Right ventricle myocardium superior (tissue), 1 donor: ENCODE measurements at places on chromosomes 2 and 18. TPM values are rescaled to one million over a fixed set of nuclear protein-coding genes. Genes with fewer than 3 reads are reported as not detected.

- no peak for DNase-seq
Observed at GRCh38 chr2:181992776-181993175, 7.1 kb downstream of the PPP1R1C start.

GRCh38 chr2:132671151-132671835, 1.3 kb upstream of the LYPD1 start:
- no peak for DNase-seq

POTEC gene
- total RNA-seq = not detected

- DNase-seq = no peak
Observed at GRCh38 chr18:68445668-68446426, 269.1 kb downstream of the TMX3 start.

GRCh38 chr18:39994498-39994897, 1960.5 kb upstream of the PIK3C3 start:
- no peak for DNase-seq

DNA sequence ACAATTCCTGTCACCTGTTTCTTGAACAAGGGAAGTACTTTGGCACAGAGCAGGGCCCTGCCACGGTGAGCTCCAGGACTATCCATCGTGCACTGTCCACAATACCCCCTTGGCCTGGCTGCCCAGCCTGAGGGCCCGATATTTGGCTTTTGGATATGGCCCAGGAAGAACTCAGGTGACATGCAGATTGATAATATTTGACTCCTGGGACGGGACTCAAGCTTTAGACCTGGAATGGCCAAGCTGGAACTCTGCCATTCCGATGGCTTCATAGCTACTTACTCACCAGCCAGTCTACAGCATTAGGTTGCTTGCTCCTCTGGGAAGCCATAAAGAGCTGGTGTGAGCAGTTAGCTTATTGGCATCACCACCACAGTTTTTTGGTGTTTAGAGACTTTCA, 26.6 kb downstream of the EML6 start:
- no peak for DNase-seq

GRCh38 chr18:74183130-74183529, 34.8 kb downstream of the TIMM21 start:
- DNase-seq = no peak

GRCh38 chr2:229445501-229446211, 174.6 kb upstream of the PID1 start:
- DNase-seq = peak; percentile 55

- no peak for DNase-seq
Observed at GRCh38 chr2:144426355-144426754, 93.6 kb downstream of the ZEB2 start.

SLC8A1 gene
- 958 TPM for total RNA-seq

- DNase-seq = no peak
Observed at GRCh38 chr2:15706986-15707632, 115.4 kb downstream of the DDX1 start.

DNA sequence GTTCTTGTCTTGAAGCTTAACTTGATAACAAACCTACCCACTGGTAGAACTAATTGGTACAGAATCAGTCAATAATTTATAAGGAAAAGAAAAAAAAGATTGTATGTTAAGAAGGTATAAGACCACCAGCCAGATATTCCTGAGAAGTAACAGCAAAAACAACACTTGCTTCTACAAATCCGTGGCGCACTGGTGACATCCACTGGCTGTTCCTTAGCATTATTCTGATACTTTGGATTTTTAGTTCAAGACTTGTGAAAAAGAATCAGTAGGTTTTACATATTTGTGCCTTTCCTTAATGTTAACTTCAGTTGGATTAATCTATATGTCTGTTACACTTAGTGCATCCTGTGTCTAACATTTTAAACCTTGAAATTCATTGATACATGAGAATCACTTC, 141.8 kb downstream of the GRB14 start:
- no peak for DNase-seq

GRCh38 chr2:98819231-98819766, 88.4 kb upstream of the MGAT4A start:
- no peak for DNase-seq

DNA sequence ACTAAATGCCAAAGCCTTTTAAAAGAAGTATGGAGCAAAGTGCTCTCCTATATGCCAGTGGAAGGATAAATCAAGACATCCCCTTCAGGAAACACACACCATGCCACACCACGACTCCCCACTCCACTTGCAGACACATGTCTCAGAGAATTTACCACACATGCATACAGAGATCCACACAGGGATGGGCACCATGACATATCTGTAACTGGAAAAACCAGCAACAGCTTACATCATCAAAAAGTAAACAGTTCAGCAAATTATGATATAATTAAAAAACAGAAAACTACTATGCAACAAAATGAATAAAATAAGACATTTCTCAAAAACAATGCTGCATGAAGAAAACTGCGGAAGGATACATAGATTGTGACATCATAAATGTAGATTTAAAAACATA, 29.6 kb downstream of the RBMS1 start:
- DNase-seq = no peak

- DNase-seq = no peak
Observed at GRCh38 chr2:25386971-25387875, 45.5 kb upstream of the DNMT3A start.

DNA sequence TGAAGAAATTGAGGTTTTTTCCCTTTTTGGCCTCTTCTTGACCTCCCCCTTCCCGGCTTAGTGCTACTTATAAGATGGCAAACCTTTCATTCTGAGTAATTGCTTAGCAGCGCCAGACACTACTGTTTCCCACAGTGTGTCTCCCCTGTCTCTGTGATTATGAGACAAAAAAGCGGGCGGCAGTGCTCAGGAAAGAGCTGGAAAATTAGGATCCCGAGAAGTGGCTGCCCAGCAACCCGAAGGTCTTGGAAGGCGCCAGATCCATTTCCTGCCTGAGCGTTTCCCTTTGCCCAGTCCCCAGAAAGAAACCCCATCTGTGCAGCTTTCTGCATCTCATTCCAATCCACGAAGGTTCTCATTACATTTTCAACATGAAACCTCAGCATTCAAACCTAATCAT, 191.9 kb upstream of the APCDD1 start:
- no peak for DNase-seq

DNA sequence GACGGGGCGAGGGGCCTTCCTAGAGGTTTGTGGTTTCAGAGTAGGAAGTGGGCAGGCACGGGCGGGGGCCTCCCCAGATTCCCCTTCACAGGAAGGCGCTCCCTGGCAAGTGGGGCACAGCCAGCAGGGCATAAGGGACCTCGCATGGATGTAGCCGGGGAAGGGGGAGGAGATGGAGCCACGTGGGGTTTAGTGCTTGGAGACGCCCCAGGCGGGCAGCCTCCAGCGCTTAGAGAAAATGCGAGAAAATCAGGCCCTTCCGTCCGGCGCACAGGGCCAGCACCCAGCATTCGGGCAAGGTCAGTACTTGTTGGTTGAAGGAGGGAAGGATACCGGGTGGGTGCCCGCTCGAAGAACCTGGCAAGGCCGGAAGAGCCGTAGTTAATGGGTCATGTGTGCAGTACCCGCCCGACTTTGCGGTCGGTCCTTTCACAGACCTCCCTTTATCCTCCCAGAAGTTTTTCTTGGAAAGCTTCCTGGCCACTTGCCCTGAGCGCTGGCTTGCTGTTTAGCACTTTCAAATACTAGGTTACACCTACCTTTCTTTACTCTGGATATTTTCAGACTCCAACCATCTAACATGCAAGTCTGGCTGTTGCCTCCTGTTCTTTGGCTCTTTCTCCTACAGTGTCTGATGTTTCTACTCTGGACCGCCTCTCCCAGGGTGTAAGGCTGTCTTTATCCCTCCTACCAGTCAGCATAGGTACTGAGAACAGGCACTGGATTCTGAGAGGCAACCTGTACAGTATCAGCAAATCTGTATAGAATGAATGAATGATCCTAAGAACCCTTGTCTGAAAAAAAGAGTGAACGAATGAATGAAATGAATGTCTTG, 78.1 kb downstream of the CIB4 start:
- no peak for DNase-seq

DNA sequence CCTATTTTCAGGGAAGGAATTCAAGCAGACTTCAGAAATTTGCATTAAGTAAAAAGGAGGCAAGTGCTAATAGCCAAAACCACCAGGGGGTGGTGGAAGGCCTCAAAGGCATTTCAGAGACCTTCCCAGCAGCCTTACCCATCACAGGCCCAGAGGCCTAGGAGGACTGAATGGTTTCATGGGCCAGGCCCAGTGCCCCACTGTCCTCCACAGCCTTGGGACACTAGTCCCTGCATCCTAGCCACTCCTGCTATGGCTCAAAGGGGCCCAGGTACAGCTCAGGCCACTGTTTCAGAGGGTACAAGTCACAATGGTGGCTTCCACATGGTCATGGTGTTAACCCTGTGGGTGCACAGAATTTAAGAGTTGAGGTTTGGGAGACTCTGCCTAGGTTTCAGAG, 58.6 kb upstream of the CHAC2 start:
- DNase-seq = no peak

DSC1 gene
- total RNA-seq = 4.6 TPM

TANC1 gene
- 56.2 TPM for total RNA-seq

SIX3 gene
- total RNA-seq = not detected

DNA sequence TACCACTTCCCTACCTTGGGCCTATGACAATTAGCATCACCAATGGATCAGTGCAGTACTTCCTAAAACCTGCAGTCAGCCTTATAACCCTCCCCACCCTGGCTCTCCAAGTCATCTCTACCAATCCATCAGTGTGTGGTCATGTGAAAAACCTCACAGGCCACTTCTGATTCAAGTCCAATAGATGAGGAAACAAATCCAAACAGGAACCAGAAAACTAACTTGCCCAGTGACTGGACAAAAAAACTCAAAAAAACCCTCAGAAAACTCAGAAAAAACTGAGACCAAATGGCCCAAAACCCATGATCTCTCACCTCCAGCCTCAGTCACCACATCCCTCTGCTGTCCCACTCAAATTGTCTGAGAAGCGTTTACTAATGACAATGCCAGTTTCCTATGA, 43.3 kb downstream of the TGFA start:
- DNase-seq = no peak

ADGRF3 gene
- total RNA-seq = 0.56 TPM

TCF23 gene
- not detected for total RNA-seq

DNA sequence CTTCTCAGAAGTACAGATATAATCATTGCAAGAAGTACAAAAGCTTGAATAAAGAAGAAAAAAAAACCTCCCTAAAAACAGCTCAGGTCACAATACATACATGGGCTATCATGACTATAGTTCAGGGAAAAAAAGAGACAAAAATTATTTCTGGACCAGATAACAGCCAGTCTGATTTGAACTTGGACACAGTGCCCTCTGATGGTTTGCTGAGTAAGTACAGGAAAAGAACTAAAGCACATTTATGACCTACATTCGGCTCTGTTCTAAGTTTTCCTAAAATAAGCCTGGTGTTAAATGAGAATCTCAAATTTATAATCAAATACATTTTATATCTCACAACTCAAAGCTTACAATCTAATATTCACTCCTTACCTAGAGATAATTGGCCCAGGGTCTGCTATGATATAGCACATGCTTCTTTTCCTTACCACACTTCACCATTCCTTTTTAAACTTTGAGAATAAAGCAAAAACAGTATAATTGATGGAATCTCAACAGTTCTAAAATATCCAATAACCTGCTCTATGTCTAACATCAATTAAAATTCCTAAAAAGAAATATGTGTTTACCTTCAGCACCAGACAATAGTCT, 81.1 kb downstream of the RAPH1 start:
- no peak for DNase-seq

DNA sequence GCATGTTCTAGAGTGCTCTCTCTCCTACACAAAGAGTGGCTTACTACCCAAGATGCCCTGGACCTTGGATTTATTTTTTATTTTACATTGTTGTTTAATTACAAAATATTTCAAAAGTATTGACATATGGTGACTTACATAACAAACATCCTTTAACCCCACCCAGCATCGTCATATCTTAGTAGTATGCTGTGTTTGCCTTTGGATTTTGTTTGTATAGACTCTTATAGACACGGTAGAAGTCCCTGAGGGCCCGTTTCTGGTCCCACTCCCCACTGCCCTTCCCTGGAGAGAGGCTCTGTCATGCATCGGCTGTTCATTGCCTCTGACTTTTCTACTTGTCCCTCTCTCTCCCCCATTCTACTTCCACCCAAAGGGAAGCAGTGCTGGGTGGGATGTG, 112.0 kb downstream of the ZBTB7C start:
- DNase-seq = no peak

DNA sequence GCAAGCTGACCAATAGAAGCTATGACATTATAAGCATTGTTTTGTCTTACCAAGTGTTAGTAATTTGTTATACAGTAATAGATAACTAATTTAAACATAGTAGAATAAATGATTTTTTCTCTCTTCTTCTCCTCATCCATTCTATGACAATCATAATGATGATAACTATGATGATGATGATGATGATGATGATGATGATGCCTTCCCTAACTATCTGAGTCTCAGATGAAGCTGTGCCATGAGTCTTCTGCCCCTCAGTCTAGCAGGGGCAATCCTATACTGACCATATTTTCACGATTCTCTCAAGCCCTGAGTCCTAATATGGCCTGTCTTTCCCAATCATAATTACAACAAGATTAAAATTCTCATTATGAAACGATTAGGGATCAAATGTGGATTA, 1369.0 kb downstream of the LRP1B start:
- no peak for DNase-seq

IWS1 gene
- total RNA-seq = 57.7 TPM

- DNase-seq = no peak
Observed at GRCh38 chr2:21195326-21195725, 71.6 kb downstream of the TDRD15 start.

- DNase-seq = no peak
Observed at GRCh38 chr2:2181493-2181892, 149.6 kb downstream of the MYT1L start.

GRCh38 chr2:11330457-11331142, 13.8 kb downstream of the ROCK2 start:
- DNase-seq = no peak

DNA sequence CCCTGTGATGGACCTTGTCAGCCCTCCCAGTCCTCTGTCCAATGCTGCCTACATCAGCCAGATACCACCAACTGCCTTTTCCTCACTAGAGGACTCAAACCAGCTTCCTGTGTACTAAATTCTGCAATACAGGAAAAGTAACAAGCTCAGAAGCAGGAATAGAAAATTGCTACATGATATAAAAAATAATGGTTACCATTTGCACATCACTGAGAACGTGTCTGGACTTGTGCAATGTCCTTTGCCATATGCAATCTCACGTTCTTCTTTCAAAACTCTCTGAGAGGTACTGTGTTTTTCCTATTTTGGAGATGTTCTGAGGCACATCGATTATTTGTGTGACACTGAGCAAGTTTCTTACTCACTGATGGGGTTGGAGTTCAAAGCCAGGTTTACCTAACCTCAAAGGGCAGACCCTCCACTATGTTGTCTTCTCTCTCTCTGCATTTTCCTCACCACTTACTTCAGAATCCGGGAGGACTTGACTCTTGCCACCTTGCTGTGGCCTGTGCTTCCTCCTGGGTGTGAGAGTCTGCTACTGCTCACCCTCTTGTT, 12.1 kb downstream of the UPP2 start:
- DNase-seq = no peak

SGPP2 gene
- total RNA-seq = 15.3 TPM

GRCh38 chr2:240163844-240164574, 23.6 kb upstream of the OTOS start:
- no peak for DNase-seq

HOXD1 gene
- not detected for total RNA-seq
